ENCODE measurements at places on chromosomes 1 and 21.

- DNase-seq = no peak
Measured at GRCh38 chr1:119966020-119966419, 69.7 kb upstream of the ADAM30 start.

DNA sequence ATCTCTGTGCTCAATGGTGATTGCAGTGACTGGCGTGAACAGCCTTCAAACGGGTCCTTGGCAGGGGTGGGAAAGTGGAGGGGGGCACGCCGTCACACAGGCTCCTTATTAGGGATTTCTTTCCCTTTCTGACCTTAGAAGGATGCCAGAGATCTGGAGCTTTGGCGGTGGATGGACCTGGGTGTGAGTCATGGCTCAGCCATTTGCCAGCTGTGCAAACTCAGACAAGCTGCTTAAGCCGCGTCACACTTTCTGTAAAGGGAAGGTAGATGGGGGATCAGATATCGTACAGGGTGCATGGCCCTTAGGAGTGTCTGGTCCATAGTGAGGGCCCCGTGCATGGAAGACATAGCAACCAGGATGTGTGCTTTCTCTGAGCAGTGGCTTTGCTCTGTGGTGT is 48.3 kb upstream of the C1orf174 start:
- DNase-seq = no peak

- no peak for DNase-seq
Measured at GRCh38 chr1:9494936-9495758, 44.1 kb upstream of the SLC25A33 start.

DNA sequence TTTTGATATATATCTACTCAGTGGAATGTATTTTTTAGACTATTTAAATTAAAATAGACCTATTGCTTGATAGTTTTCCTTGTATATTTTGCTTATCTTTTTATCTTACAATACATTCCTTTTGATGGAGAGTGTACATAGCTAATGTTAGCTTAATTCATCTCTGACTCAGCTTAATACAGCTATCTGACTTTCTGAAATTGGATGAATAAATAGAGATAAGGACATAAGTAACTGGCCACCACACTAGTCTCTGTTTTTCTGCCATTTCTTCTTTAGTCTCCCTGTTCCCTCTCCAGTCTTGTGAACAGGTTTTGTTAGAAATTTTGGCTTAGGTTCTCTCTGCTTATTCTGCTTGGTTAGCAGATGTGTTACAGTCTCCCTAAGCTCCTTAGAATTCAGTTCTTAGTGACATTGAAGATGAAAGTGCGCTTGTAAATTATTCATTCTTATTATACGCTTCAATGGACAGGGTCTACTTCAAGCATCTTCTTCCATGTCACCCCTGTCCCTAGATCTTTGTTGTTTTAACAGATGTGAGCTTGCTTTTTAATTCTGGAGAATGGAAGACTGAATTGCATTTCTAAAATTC is 59.6 kb downstream of the XPR1 start:
- DNase-seq = no peak

GRCh38 chr1:40183055-40183710 is 22.0 kb downstream of the RLF start:
- DNase-seq = no peak

GRCh38 chr1:41578712-41579335 is 94.3 kb upstream of the EDN2 start:
- DNase-seq = no peak

DNA sequence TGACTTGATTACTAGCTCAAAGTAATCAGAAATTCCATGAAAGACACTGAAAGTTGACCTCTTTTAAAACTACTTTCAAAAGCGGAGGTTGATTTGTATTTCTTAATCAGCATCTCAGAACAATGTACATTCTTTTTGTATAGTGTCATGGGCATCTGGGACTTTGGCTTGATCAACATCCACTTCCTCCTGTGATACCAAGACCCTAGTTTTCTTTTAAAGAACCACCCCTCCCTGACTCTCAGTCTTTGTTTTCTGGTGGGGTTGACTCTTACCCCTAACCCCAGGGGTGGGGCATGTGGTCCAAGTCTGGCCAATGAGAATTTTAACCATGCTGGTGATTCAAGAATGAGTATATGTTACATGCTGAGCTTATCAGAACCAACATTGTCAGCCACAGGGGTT is 21.7 kb upstream of the IRF2BP2 start:
- DNase-seq = peak; percentile 97

DNA sequence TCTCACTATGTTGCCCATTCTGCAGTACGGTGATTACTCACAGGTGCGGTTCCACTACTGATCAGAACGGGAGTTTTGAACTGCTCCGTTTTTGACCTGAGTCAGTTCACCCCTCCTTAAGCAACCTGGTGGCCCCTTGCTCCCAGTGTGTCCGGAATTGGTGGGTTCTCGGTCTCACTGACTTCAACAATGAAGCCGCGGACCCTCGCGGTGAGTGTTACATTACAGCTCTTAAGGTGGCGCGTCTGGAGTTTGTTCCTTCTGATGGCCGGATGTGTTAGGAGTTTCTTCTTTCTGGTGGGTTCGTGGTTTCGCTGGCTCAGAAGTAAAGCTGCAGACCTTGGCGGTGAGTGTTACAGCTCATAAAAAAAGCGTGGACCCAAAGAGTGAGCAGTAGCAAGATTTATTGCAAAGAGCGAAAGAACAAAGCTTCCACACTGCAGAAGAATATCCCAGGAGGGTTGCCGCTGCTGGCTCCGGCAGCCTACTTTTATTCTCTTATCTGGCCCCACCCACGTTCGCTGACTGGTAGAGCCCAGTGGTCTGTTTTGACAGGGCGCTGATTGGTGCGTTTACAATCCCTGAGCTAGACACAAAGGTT is 17.6 kb upstream of the PARP1 start:
- no peak for DNase-seq

DNA sequence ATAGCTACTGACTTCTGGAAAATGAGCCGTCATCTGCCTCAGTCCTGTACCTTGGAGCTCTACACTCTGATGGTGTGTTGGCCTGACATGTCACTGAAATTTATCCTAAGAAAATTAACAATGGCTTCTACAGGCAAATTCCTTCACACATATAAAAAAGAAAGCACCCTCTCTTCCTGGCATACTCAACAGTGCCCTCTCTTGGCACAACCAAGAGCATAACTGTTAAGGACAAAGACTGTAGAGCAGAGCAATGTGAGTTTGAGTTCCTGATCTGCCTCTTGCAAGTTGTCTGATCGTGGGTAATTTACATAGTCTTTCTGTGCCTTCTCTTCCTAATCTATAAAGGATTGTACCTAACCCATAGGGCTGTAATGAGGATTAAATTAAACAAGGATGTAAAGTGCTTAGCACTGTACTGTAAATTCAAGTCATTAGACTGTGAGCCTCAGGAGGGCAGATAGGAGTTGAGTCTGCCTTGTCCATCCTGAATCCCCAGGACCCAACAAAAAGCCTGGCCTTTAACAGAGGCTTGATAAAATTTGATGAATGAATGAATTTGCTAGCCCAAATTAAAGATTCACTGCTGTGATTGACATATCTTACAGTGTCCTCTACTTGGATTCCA is 83.5 kb downstream of the SYF2 start:
- DNase-seq = no peak

DNA sequence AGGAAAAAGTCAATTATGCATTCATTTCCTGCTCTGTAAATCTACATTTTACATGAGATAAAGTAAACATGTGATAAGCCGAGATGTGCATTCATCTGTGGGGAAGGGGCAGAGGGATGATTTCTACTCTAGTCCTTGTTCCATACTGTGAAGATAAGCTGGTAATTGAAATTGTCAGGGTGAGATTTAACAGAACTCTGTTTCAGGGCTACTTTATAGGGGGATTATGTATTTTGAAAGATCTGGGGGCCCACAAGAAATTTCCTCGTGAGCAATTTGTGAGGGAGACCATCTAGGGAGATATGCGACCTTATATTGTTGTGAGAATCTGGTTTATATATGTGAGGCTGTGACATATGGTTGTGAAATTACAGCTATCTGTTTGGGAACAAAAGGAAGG is 73.1 kb upstream of the KCNK1 start:
- DNase-seq = no peak
